ENCODE measurements at places on chromosomes 7 and 10.

DNA sequence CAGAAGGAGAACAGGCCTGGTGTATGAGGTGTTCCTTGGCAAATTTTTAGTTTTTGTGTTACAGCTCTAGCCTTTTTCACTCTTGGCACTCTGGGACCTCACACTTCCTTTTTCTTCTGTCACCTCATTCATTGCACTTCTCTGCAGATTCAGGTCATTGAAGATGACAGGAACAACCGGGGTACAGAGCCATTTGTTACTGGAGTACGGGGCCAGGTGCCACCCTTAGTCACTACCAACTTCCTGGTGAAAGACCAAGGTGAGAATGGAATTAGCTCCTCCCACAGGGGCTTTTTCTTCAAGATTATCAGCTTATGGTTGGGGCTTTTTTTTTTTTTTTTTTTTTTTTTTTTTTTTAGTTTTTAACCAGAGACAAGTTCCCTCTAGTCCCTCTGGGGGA is 18.5 kb upstream of the CHCHD1 start:
- no peak for DNase-seq

DNA sequence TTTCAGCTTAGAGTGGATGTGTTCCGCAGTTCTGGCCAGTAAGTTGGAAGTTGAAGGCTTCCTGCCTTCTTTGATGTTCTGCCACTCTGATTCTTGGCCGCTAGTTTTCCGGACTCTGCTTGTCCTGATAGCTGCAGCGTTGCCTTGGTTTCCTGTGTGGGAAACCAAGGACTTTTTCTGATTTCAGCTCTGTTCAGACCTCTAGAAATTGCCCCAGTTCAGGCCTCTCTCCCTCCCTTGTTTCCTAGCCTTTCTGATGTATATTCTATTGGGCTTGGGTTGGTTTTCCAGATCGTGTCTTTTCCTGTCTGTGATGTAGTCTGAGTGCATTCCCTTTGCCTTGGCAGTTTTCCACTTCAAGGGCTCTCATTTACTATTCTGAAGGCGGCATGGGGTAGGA is 318.7 kb downstream of the BBS9 start:
- no peak for DNase-seq

- no peak for DNase-seq
Observed at GRCh38 chr10:10797513-10797912, 220.2 kb upstream of the CELF2 start.

- DNase-seq, result peak; percentile 44
Observed at GRCh38 chr7:47474937-47475879, 106.7 kb downstream of the TNS3 start.

DNA sequence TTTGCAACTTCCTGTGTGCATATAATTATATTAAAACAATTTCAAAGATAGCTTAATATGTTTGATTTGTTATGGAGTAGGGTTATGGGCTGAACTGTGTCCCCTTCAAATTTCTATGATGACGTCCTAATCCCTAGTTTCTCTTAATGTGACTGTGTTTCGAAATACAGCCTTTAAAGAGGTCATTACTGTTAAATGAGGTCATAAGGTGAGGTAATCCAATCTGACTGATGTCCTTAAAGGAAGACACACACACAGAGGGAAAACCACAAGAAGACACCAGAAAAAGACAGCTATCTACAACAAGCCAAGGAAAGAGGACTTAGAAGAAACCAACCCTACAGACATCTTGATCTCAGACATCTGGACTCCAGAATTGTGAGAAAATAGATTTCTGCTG is 407.4 kb downstream of the MAGI2 start:
- DNase-seq, result no peak

All from NK-92 treated with Interleukin-12 subunit alpha and Interleukin-12 subunit beta, amount 100 ng/mL, for 24 hours (cell line).